ENCODE measurements at places on chromosomes 5 and 9. TPM values are rescaled to one million over a fixed set of nuclear protein-coding genes. Genes with fewer than 3 reads are reported as not detected.

- DNase-seq = no peak
Measured at GRCh38 chr5:167128581-167128980, 1162.9 kb upstream of the WWC1 start.

DNA sequence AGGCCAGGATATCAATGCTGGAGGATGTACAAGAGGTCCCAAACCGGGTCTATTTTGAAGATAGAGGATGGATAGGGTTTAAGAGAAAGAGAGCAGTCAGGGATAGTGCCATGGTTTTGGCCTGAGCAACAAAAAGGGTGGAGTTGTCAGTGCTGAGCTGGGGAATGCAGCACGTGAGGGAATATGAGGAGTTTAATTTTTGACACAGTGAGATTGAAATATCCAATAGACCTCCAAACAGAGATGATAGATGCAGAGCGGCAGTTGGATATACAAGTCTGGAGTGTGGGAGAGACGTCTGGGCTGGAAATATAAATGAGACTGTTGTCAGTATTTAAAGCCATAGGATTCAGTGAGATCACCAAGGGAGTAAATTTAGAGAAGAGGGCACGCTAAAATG is 136.7 kb upstream of the EFNA5 start:
- DNase-seq = no peak

GRCh38 chr5:34460496-34460895 is 195.6 kb upstream of the RAI14 start:
- no peak for DNase-seq

GRCh38 chr5:91190314-91190690 is 192.8 kb downstream of the ARRDC3 start:
- no peak for DNase-seq

DNA sequence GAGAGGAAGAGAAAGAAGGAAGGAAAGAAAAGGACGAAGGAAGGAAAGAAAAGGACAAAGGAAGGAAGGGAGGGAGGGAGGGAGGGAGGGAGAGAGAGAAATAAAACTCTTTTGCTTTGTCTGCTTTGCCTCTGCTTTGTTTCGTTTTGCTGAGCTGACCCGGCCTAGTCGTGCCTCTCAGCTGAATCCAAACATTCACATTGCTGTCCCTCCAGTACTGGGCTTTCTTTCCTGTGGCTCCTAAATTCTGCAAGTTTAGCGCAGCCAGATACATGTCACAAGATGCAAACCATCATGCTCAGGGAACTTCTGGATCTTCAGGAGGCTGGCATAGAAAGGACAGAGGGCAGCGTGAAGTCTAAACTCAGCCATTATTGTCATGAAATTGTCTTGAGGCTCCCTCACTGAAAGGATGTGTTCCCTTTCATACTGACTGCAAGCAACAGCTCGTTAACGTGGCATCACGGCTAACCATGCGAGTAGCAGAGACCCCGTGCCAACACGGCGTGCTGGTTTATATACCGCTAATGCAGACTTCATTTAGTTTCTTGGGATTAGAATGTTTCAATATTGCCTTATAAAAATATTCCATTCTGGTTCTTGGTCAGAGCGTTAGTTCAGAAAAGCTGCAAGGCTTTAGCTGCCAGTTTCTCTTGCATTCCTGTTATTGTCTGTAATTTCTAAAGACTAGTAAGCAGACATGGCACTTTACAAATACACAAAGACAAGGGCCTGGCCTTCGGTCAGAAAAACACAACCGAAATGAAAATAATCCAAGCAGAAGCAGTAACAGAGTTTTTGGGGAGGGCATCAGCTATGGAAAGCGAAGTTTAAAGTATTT is 94.2 kb downstream of the TMEM174 start:
- no peak for DNase-seq

The NR4A3 gene
- total RNA-seq = 4.1 TPM
